ENCODE measurements at places on chromosomes 16 and 17. TPM values are rescaled to one million over a fixed set of nuclear protein-coding genes. Genes with fewer than 3 reads are reported as not detected.

Gene WNT3
- total RNA-seq, result 0.65 TPM

DNA sequence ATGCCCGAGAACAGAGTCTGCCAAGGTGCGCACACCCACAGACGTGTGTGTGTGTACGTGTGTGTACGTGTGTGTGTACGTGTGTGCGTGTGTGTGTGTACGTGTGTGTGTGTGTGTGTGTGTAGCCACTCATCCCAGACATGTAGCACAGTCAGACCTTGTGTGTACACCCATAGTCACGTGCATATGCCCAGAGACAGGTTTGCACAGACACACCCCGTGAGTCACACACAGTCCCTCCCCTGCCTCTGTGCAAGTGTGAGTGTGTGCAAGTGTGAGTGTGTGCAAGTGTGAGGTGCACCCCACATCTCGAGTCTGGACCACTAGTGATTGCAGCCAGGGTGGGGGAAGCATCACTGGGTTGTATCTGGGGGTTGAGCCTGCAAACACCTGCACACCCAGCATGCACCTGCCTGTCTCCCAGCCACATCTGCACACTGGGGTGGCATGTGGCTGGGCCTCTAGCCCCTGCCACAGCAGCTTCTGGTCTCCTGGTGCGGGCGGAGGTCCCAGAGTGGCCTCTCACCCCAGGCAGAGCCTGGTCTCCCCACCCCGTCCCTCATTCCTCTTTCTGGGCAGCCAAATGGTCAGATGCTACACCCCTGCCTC, 23.6 kb downstream of the BAHCC1 start:
- DNase-seq, result peak; percentile 58

DNA sequence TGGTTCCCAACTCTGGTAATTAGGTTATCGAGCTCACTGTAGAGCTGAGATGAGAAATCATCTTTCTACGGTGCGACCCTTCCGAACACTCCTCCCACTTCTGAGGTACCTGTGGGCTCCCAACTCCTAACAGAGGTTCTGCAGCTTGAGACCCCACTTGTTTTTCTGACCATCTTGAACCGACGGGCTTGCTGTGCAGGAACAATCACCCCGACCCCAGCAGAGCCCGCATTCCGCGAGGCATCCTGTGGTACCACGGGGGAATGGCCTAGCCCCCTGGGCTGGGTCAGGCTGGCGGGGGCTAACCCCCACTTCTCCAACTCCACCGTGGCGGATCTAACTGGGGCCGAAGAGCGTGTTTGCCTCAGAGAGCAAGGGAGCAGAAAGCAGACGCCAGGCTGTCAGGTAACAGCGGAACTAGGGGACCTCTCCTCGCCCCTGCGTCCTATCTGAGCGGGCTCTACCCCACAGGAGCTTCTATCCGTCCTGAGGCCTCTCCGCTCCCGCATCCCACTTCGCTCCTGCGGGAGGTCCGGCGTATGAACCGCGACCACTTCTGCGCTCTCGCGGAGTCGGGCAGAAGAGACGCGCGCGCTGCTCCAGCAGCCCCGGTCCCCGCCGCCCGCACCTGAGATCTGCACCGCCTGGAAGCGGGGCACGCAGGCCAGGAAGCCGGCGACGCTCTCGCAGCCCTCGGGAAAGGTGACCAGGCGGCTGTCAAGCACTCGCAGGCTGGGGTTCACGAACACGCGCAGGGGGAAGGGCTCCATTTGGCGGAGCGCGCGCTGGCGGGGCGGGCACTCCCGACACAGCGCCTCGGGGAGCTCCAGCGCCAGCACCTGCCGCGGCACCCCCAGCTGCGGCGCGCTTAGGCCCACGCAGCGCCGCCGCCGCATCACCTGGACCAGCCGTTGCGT, 761 bp downstream of the PDF start:
- no peak for DNase-seq

DNA sequence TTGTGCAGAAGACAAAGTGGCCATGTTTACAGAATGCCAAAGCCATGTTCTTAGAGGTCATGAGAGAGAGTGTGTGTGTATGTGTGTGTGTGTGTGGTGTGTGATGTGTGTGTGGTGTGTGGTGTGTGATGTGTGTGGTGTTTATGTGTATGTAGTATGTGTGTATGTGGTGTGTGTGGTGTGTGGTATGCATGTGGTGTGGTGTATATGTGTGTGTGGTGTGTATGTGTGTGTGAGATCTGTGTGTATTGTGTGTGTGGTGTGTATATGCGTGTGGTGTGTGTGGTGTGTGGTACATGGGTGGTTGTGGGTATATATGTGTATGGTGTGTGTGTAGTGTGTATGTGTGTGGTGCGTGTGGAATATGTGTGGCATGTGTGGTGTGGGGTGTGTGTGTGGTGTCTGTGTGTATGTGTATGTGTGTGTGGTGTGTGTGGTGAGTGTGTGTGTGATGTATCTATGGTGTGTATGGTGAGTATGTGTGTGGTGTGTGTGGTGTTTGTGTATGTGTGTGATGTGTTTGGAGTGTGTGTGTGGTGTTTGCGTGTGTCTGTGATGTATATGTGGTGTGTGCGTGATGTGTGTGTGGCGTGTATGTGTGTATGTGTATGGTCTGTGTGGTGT, 8.2 kb upstream of the KRT17 start:
- DNase-seq, result no peak

- DNase-seq, result no peak
Observed at GRCh38 chr17:39776252-39776651, 38.5 kb downstream of the GRB7 start.

DNA sequence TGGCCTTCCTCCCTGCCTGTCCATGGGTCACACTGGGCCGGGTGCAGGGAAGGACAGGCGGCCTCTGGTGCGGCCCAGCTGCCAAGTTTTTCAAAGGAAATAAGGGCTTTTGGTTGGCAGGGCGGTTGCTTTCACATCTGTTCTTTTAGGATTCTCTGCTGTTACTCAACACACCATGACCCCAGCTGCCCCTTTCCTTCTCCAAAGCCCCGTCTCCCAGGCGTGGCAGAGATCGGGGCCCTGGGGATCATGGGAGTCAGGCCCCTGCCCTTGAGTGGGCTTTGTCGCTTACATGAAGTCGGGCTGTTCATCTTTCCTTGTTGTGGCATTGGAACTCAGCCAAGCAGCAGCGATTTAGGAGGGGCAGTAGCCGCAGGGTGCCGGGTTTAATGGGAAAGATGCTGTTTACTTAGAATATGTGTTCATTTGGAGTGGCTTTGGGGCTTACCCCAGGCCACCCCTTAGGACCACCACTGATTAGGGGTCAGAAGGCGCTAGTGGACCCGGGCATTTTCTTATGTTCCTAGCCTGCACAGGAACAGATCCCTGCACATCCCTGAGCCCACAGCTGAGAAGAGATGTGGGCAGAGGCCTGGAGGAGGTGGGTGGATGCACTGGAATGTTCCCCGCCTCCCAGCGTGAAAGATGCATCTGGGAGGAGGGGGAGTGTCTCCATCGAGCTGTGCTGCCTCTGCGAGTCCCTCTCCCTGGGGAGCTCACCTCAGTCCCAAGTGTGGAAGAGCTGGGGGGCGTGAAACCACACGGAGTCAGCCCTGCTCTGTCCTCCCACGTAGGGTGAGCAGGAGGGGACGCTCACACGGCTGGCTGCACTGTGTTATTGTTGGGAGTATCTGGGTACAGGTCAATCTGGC, 6.8 kb upstream of the ADCY7 start:
- DNase-seq, result peak; percentile 46

- peak; percentile 72 for DNase-seq
Observed at GRCh38 chr17:58120195-58120822, 27.9 kb upstream of the OR4D1 start.

DNA sequence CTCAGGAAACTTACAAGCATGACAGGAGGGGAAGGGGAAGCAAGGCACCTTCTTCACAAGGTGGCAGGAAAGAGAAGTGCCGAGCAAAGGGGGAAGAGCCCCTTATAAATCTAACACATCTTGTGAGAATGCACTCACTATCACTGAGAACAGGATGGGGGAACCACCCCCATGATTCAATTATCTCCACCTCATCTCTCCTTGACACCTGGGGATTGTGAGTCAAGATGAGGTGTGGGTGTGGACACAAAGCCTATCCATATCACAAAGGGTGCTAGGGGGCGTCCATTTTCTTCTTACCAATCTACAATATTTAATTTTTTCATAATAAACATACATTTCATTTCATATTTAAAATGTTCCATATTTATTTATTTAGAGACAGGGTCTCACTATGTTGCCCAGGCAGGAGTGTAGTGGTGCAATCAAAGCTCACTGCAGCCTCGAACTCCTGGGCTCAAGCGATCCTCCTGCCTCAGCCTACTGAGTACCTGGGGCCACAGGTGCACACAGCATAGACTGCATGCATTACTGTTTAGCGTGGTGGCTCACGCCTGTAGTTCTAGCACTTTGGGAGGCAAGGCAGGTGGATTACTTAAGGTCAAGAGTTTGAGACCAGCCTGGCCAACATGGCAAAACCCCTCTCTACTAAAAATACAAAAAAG, 26.5 kb upstream of the FAAP100 start:
- DNase-seq, result no peak

DNA sequence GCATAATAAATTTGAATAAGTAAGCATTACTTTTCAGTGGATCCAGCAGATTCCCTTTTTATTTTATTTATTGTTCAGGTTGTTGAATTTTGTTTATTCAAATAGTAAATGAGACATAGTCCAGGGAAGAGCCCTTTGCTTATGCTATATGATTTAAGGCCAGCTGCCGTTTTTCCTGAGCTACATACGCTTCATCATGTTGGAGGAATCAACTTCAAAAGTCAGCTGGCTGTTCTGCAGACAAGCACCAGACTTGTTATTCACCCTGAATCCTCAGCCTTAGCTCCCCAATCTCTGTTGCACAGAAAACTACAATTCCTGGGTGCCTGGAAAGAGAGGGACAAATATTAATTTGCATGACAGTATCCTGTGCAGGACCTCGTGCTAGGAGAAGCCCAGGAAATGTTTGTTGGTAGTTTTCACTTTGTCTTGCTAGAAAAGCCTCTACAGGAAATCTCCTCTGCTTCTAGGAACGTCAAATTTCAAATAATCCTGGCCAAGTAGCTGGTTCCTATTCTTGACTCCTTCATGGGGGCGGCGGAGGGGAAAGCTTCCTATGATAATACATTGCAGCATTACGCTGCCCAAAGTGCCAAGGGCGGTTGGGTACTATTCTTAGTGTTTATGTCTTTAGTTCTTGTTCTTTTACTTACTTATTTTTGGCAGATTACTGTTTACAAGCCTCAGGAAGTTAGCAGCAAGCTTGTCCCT, 101.6 kb downstream of the PRKCA start:
- no peak for DNase-seq

- no peak for DNase-seq
Observed at GRCh38 chr17:409308-409847, 56.8 kb upstream of the RPH3AL start.

GRCh38 chr17:75151930-75152329, 2.4 kb downstream of the JPT1 start:
- DNase-seq, result no peak

DNA sequence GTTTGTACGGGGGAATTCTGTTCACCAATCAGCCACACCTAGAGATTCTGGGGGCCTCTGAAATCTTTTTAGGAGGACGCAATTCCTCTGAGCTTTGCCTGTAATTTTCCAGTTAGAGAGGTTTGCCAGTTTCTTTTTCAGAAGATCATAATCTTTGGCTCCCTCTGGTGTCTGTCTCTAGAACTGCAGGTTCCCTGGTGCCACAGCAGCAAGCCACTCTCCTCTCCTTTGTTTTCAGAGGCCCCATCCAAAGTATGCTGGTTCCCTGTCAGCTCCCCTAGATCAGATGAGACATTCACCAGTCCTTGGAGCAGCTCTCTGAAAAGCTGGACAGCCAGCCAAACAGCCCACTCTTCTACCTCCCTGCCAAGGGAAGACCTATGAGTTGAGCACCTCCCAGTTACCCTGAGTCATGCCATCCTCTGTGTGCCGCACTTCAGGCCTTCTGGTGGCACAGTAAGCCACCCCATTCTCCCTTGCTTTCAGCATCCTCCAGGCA, 36.1 kb downstream of the RNF112 start:
- peak; percentile 91 for DNase-seq

All from fibroblast of the aortic adventitia (primary cell).